ENCODE measurements at places on chromosomes 13 and 19.

- DNase-seq: no peak
These were observed 155.7 kb downstream of the ABCC4 start for GRCh38 chr13:95145587-95145986.

DNA sequence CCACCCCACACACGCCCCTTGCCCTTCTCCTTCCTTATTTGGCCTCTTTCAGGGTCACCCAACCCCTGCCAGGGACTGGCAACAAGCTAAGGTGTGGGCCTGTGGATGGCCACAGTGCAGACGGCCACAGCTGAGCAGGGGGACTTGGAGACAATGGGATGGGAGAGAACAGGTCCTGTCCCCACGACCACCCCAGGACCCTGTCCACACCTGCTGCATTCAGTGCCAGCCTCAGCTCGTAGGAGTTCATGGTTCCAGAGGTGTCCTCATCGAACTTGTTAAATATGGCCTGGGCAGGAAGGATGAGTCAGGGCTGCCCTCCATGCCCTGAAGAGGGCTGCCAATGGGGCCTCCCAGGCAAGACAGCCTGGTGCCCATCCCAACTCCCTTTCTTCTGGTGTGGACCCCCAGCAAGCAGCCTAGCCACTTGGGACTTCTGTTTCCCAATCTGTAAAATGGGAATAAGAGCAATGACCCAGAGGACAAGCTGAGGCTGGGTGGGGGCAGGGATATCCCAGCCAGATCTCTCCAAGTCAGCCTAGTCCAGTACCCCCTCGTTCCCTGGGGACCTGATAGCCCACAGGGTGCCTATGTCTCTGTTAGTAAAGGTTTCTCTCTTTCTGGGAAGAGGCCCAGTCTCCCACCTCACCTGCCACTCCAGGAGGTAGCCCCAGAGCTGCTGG is 10.6 kb downstream of the CAPN12 start:
- peak; percentile 31 for DNase-seq

- DNase-seq: no peak
These were observed 795 bp downstream of the JOSD2 start for GRCh38 chr19:50510121-50510670.

DNA sequence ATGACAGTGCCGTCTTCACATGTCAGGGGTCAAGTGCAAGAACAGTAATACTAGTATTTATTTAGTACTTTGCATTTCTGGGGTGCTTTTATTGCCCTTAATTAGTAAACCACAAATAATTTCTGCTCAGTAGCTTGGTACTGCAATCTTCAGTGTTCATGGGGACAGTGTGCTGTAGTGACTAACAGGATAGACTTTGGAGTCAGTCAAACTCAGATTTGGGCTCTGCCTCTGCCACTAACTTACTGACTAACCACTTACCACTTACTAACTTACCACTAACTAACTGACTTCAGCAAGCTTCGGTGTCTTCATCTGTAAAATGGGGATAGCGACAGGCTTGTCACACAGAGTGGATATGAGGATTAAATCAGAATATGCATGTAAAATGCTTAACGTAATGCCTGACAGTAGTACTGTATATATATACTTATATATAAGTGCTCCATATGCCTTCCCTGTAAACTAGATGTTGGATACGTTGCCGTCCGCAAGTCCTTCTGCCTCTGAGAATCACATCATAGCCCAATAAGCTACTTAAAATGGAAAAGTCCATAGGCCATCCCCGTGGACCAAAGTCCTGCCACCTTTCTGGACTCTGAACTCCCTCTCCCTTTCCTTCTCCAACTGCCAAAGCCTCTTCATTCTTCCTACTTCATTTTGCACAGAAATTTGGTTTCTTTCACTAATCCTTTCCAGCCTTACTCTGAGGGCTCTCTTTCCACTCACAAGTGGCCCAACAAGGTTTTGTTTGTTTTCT is 158.1 kb downstream of the ZIC5 start:
- DNase-seq: no peak

DNA sequence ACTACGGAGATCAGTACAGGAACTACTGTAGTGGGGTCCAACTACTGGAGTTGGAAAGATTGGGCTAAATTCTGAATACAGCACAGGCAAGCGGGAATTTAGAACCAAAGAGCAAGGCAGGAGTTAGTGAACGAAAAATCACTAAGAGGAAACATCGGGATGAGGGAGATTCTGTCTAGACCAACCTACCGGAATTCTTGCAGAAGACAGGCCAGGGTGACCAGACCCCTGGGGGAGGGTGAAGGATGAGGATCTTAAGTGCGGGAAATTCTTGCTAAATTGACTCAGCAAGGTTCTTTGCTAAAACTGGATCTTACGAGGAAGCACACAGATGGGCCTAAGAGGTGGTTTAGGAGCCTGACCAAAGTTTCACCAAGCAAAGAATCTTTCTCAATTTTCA is 13.2 kb upstream of the PSPC1 start:
- no peak for DNase-seq

DNA sequence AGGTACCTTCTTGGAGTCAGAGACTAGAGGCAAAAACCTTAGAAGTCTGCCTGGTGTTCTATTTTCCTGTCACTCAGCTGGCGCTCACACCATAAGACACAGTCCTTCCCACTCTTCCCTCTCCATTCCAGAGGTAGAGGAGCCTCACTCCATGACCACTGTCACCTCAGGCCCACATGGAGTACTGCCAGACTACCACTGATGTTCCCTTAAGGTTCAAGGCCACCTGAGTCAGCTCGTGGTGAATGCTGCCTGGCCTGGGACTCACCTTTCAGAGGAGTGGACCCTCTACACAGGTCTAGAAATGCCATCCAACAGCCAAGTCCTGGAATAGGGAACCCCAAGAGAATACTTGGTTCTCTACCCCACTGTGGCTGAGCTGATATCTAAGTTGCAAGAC is 29.9 kb downstream of the RGCC start:
- DNase-seq: no peak

DNA sequence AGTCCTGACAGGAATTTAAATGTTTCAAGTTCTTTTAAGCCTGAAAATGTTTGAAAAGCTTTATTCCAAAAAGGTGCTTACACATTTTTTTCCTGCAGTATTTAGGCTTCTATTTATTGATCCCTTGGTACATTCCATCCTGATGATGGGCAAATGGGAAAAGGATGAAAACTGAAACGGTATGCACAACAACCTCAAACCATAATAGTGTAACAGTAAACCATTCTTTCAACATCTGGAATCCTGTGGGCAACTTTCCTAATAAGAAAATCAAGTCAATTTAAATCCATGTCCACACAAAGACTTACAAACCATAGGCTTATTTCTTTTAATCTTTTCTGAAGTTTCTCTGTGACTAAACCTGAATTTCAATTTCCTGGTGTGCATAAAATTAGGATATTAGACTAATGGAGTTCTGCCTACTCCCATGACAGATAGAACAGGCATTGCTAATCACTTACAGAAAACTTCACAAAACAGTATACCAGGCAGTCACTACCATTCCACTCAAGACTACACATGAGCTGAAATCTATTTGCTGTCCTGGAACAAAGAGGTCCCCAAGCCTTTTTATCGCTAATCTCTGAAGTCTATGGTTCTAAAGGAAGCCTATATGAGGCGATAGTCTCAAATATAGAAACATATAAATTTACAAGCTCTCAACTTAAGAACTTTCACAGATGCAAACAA is 103.3 kb downstream of the DLEU7 start:
- DNase-seq: no peak

DNA sequence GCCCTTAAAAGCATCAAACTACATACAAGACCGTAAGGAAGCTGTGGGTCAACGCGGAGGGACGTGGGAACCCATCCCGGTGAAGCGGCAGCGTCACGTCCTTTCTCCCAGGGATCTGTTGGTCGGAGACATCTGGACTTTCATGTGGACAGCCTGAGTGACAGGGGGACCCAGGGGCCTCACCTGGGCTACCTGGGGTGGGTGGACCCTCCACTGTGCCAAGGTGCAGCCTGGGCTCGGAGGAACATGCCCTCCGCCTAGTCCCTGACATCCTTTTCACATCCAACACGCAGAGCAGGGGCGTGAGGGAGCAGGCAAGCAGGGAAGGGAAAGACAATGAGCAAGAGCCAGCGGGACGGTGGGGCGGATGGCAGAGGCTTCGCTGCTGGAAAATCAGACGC is 13.8 kb upstream of the GARIN5A start:
- no peak for DNase-seq

GRCh38 chr13:45370922-45371406 is 30.0 kb upstream of the TPT1 start:
- peak; percentile 87 for DNase-seq

- DNase-seq: no peak
These were observed 332.2 kb upstream of the SGCG start for GRCh38 chr13:22848539-22849052.

- DNase-seq: no peak
These were observed 1.9 kb upstream of the RABAC1 start for GRCh38 chr19:41960973-41961372.

DNA sequence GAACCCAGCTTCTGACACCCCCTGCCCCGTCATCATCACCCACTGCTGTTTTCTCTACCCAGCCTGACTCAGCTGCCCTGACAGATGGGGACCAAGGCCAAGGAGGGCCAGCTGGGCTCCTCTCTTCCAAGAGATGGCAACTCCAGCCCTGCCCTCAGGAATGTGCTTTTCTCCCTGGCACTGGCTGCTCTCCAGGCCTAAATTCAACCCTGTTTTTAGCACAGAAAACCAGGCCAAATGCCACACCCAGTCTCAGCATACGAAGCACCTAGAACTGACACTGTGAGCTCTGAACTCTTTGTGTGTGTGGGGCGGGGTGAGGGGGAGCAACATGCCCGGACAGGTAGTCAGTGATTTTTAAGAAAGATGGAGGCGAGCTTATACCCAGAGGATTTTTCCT is 23.4 kb upstream of the IGFL1 start:
- no peak for DNase-seq

DNA sequence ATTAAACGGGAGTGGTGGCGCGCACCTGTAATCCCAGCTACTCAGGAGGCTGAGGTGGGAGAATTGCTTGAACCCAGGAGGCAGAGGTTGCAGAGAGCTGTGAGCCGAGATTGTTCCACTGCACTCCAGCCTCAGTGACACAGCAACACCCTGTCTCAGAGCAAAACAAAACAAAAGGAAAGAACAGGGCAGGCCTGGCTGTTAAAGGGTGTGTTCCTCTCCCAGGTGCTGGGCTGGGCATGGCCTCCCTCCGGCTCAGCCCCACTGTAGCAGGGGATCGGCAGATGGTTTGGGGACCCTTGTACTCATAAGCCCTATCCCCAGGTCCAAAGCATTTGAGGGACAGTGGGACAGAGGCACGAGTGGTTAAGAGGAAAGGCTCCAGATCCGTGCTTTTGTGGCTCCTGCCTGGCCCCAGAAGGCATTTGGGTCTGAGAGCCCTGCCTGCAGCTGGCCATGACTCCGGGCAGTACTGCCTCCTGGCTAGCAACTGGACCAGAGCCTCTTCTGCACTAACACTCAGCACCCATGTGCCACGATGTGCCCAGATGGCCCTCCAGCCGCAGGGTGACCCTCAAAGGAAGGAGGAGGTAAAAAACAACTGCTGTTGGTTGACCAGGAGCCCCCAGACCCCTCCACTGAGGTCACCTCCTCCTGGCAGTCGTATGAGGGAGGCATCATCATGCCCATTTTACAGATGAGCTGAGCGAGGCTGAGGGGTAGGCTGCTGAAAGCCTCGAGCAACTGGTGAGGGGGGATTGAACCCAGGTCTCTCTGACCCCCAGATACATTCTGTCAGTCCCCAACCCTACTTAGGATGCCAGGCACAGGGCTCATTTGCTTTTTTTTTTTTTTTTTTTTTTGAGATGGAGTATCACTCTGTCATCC is 10.0 kb downstream of the RFX1 start:
- no peak for DNase-seq

DNA sequence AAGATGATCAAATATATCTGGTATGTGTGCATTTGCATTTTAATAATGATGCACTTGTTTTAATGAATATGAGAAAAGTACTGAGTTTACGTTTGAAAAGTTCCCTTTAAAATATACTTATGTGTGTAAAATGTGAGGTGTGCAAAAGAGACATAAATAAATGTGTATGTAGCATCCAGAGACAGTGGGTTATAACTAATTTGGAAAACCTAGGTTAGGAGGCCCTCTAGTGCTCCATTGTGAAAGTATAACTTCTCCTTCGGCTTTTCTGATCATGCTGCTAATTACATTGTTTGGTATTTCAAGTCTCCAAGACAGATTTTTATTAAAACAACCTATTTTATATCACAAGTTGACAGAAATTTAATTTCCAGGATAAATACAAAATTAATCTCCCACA is 30.1 kb downstream of the SCEL start:
- DNase-seq: peak; percentile 21

GRCh38 chr19:15441317-15441716 is 8.4 kb downstream of the WIZ start:
- no peak for DNase-seq

- peak; percentile 88 for DNase-seq
These were observed 437.3 kb upstream of the HTR2A start for GRCh38 chr13:47334173-47334572.

DNA sequence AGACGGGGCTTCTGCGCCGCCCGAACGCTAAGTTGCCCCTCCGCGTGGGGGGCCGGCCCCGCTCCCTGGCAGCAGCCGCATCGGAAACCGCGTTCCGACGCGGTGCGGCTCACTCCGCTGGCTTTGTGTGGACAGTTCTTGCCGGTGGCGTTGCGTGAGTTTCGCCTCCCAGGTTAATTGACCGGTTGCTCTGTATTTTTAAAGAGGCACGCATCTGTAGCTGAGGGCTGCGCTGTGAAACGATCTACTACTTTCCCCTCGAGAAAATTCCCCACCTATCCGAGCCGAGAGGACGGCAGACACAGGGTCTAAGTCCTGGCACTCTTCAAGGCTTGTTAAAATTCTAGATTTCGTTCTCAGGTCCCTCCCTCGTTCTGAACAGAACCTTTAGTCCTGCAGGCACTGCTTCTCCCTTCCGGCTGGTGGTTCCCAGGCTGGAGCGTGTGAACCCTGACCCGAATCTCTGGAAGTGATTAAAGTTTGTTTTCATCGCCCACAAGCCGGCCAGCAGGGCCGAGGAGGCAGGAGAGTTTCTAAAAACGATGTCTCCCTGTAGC is 933 bp downstream of the ARHGEF7 start:
- peak; percentile 79 for DNase-seq

GRCh38 chr13:21014502-21015170 is 46.8 kb downstream of the LATS2 start:
- peak; percentile 81 for DNase-seq

GRCh38 chr13:93320942-93321341 is 94.3 kb downstream of the GPC6 start:
- peak; percentile 34 for DNase-seq

GRCh38 chr13:32025730-32026129 is 5.8 kb upstream of the FRY start:
- DNase-seq: no peak

- no peak for DNase-seq
These were observed 149.2 kb downstream of the MIPEP start for GRCh38 chr13:23740002-23740401.

DNA sequence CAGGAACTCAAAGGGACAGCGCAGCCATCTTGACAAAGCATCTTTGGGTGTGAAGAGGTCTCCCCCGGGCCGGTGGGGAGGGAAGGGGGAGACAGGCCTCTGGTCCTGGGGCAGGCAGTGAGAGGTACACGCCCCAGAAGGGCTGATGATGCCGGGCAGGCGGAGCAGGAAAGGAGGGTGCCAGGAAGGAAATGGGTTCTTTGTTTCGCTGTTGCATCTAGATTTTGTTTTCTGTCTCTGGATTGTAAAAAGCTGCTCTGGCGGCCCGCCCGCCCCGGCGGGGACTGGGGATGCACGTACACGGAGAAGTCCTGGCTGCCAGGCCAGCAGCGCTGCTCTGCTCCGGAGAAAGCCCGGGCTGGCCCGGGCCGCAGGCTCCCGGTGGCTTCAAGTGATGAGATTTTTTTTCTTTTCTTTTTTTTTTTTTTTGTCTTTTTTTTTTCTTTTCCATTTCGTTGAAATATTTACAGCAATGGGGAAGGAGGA is 13.2 kb upstream of the ASF1B start:
- DNase-seq: peak; percentile 41

Measured in fibroblast of skin of back (primary cell).